Stimulated activated CD8-positive, alpha-beta memory T cell treated with anti-CD3 and anti-CD28 coated beads, Interleukin-15, amount 100 ng/mL, for 4 hours (primary cell): ENCODE measurements at places on chromosomes 1 and 21.
A peak's percentile ranks its signal among the peaks of the same experiment; 100 is the strongest.

DNA sequence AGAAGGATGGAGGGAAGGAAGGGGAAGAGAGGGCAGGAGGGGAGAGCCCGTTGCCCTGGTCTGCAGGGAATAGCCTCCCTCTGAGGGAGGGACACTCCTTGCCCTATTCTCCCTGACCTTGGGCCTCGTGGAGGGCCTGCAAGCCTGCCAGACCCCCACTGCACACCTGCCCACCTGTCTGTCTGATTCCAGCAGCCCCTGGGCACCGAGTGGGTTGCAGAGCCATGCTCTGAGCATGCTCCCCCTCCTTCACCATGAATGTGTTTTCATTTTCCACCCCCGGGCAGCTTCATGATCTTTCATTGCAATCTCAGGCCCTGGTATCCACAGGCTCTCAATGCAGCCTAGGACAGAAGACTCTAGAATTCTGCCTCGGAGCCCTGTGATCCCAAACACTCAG lies 5.1 kb upstream of the NPHP4 start:
- DNase-seq = no peak

GRCh38 chr1:52916241-52916975 lies 5.1 kb downstream of the ECHDC2 start:
- no peak for DNase-seq

- DNase-seq = no peak
Observed at GRCh38 chr1:212967801-212968200, 17.5 kb downstream of the VASH2 start.

- no peak for DNase-seq
Observed at GRCh38 chr1:212186427-212187207, 98.6 kb upstream of the PPP2R5A start.

- no peak for DNase-seq
Observed at GRCh38 chr1:165527251-165528007, 16.4 kb upstream of the LRRC52 start.

DNA sequence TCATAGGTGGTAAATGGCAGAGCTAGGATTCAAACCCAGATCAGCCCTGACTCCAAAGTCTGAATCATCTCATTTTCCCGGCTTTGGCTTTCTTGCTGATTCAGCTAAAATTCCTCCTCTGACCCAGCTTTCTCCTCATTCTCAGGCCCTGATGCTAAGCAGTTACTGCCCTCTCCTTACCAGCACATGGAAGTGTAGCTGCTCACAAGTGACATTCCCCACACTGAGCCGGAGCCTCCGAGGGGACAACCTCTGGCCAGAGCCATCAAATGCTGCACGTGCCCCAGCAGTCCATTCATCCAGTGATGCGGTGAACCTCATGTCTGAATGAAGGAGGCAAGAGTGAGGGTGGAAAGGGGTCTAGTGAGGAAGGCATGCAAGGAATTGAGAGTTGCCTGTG lies 11.1 kb downstream of the ITGA10 start:
- DNase-seq = no peak

DNA sequence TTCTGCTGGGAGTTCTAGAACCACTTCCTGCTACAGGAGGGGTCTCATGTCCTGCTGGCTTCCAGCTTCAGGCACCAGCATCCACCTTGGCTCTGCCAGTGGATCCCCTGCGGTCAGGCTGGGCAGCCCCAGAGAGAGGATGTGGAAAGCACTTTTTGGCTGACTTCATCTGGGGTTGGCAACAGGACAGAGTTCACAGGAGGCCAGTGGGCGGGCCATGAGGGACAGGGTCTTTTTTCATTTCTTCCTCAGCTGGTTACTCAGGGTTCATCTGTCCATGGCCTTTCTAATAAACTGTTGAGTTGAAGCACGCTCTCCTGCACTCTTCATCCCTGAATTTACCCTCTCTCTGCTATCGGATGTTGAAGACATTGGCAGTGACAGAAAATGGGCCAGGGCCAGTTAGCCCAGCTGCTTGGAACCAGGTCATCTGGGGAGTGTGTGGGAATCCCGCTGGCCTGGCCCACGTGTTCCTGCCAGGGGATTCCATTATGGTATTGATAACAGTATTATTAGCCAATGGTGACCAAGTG lies 45.2 kb downstream of the RPS6KA1 start:
- DNase-seq = no peak

GRCh38 chr1:197302775-197303174 lies 34.7 kb downstream of the CRB1 start:
- DNase-seq = no peak

- DNase-seq = no peak
Observed at GRCh38 chr1:38585971-38586370, 273.6 kb downstream of the RRAGC start.

DNA sequence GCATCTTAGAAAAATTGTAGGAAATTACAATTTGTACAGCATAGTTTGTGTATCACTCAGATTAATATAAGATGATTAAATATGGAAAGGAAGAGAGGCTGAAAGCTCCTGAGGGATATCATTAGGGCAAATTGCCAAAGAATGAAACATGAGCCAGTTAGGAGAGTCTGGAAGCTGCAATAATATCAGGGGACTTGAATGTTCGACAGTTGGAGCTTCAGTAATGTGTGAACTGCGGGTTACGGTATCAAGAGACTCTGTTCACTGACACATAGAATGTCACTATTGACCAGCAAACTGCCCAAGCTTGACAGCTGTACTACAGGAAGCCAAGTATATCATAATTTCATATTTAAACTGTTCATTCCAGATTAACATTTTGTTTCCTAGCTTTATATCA lies 157.2 kb downstream of the DENND1B start:
- DNase-seq = no peak

- no peak for DNase-seq
Observed at GRCh38 chr21:37257511-37257966, 9.6 kb downstream of the VPS26C start.

- peak; percentile 57 for DNase-seq
Observed at GRCh38 chr1:21334214-21335087, 44.2 kb upstream of the ECE1 start.

GRCh38 chr1:94383966-94384408 lies 34.2 kb upstream of the ABCD3 start:
- DNase-seq = no peak

GRCh38 chr1:43936431-43937151 lies 3.0 kb downstream of the ARTN start:
- no peak for DNase-seq

GRCh38 chr21:38343691-38344090 lies 86.9 kb downstream of the KCNJ15 start:
- DNase-seq = no peak

DNA sequence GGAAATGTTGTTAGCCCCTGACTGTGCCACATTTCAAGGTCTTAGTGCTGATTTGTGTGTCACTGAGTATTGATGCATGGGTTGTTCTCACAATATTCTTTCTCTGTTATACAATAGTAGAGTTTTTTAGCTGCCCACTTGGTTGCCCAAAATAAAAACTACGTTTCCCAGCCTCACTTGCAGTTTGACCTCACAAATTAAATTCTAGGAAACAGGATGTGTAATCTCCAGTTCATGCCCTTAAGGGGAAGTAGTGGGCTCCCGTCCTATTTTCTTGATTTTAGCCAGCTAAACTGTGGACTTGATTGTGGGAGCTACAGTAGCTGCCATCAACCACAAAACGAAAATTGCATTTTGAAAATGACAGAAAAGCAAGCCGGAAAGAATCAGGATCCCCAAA lies 27.3 kb upstream of the LAMC1 start:
- no peak for DNase-seq

GRCh38 chr1:151606384-151606783 lies 5.5 kb upstream of the SNX27 start:
- DNase-seq = no peak

DNA sequence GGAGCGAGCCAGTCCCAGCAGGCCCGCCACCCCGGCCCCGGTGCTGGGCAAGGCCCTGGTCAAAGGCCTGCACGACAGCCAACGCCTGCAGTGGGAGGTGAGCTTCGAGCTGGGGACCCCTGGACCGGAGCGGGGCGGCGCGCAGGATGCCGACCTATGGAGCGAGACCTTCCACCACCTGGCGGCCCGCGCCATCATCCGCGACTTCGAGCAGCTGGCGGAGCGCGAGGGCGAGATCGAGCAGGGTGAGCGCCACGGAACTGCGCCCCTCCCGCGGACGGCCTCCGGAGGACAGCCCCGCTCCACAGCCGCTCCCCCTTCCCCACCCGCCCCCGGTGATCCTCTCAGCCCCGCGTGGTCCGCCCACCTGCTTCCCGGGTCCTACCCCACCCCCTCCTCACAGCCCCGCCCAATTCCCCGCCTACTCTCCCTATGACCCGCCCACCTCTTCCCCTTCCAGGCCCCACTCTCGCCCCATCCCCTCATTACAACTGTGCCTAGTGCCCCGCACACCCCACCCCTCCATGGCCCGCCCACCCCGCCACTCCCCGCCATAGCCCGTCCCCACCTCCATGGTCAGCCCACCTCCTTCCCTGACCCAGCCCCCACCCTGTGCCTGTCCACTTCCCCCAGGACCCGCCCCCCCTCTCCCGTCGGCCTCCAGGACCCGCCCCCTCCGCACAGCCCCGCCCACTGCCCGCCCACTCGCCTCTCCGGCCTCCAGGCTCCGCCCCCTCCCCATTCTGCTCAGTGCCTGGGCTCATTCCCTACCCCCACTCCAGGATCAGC lies 52.7 kb downstream of the VWA5B1 start:
- DNase-seq = no peak

GRCh38 chr1:233664804-233665574 lies 51.1 kb downstream of the KCNK1 start:
- no peak for DNase-seq

- no peak for DNase-seq
Observed at GRCh38 chr1:104987210-104987609, 1237.5 kb downstream of the AMY1C start.

DNA sequence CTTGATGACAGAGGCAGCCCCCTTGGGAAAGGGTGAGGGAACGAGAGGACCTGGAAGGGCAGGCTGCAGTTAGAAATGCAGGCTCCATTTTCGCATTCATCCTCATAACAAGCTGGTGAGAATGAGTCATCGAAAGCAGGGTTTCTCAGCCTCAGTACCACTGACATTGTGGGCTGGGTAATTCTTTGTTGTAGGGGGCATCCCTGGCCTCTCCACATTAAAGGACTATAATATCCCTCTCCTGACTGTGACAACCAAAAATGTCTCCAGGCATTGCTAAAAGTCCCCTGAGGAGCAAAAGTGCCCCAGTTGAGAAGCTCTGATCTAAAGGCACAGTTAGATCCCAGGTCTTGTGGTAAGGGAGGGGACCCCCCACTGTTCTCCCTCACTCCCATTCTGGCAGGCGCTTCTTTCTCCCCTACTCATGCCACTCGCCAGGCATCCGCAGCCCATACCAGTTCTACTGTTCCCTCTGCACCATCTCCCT lies 20.4 kb downstream of the KCNN3 start:
- DNase-seq = no peak

GRCh38 chr1:185517808-185518419 lies 200.9 kb upstream of the IVNS1ABP start:
- DNase-seq = no peak

- DNase-seq = no peak
Observed at GRCh38 chr21:24514081-24514733, 1093.1 kb downstream of the MRPL39 start.

DNA sequence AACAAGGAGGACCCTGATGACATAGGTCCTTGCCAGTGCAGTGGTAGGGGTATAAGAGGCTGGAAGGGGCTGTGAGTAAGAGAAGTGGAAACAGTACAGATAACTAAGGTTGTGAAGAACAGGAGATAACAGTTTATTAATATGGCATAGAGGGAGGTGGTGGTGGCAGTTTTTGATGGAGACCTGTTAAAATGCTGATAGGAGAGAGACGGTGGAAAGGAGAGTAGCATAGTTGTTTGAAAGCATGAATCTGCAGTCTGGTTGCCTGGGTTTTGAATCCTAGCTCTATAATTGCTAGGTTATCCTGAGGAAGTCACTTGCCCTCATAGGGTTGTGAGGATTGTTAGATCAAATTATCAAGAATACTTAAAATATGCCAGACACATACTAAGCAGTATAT lies 19.4 kb downstream of the LRRC41 start:
- no peak for DNase-seq

- no peak for DNase-seq
Observed at GRCh38 chr1:60245324-60245723, 171.8 kb upstream of the C1orf87 start.

DNA sequence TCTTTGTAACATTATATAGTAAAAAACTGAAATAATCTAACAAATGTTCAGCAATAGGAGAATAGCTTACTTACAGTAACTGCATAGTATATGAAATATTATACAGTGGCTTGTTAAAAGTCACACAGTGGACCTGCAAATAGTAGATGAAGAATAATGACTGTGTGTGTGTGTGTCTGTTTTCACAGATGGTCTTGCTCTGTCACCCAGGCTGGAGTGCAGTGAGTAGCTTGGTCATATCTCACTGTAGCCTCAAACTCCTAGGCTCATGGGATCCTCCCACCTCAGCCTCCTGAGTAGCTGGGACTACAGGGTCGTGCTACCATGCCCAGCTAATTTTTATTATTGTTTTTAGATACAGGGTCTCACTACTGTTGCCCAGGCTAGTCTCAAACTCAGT lies 67.3 kb upstream of the KIAA1614 start:
- no peak for DNase-seq

DNA sequence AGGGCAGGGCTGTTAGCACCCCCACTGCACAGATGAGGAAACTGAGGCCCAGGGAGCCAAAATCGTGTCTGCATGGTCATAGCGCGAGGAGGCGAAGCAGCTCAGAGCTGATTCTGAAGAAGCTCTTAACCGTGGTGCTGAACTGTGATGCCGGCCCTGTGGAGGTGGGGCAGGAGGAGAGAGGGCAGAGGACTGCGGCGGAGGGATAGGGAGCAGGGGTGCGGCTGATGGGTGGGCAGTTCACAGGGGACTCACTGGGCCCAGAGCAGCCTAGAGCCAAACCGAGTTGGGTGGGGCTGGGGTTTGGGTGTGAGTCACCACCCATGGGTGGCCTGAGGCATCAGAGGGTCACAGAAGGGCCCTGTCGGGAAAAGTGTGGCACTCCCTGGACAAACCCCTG lies 74.7 kb downstream of the RAP1GAP start:
- no peak for DNase-seq

GRCh38 chr1:74579425-74579824 lies 67.0 kb upstream of the LRRC53 start:
- DNase-seq = no peak

GRCh38 chr21:37176716-37177115 lies 90.4 kb downstream of the VPS26C start:
- DNase-seq = no peak
